ENCODE measurements at places on chromosomes 1 and 21.
A peak's percentile ranks its signal among the peaks of the same experiment; 100 is the strongest.

DNA sequence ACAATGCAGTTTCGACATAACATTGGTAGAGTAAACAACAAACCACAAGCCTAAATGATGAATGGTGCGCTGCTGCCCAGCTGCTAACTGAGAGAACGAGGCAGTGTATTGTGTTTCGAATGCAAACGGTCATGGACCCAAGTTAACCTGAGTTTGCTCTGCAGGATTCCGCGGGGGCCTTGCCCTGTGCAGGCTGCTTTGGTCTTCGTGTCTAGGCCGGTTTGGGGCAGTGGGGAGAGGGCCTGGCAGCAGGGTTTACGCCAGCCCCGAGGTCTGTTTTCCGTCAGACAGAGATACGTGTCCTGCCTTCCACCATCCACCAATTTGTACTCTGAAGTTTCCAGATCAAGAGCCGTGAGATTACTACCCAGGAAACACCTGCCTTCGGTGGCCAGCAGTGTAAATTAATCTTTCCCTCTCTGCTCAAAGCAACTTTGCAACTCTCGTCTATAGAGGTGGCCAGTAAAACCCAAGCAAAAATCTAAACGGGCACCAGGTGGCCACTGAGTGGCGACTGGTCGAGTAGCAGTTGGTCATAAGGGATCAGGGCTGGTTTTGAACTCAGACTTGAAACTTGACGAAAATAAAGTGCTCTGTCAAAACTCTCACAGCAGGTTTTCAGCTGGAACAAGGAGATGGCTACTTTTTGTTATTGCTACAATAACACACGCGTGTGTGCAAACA, 6.3 kb upstream of the PRDM15 start:
- DNase-seq: peak; percentile 21

DNA sequence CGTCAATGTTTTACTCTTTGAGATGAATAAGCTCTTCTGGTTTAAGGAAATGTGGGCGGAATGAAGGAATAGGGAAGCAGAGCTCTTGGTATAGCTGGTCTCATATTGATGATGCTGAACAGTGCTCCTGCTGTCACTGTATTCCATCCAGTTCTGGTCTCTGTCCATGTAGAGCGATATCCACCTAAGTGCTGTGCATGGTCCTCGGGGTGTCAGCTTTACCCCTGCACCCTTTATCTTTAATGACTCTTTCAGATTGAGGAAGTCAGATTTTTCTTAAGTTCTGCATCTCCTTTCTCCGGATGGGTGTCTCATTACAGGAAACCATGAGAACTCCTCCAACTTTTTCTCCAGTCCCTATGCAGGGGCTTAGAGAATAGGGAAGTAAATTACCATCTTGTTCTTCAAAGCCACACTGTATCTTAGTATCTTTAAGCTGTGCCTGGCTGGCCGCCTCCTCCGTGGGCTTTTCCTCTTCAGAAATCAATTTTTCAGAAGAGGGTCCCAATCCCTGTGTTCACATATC, 52.9 kb downstream of the PDE4B start:
- no peak for DNase-seq

DNA sequence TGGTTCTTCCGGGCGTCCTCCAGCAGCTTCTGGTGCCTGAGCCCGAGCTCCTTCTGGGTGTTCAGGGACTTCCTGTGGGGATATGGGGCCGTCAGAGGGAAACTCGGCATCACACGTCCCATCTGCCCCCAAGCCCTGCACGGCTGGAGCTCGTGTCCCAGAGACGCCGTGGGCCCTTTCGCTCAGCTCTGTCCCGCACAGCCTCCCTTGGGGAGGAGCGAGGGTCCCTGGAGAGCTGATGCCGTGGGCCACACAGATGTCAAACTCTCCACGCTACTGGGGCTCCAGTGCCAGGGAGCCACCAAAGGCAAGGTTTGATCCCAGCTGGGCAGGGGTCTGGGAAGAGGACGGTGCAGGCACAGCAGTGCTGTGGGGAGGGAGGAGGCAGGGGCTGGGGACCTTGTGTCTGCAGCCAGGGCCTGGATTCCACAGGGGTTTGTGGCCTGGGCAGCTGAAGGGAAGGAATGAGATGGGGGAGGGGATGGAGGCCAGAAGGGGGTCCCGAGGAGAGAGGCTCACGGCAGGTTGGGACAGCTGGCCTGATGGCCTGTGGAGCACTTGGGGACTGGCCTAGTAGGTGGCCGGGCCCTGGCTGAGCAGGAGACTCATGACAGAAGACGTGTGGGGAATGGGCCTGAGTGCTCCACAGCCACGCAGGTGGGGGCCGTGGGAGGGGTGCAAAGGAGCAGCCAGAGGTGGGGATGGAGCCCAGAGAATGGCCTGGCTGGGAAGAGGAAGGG, 30.4 kb downstream of the CFAP74 start:
- DNase-seq: no peak

DNA sequence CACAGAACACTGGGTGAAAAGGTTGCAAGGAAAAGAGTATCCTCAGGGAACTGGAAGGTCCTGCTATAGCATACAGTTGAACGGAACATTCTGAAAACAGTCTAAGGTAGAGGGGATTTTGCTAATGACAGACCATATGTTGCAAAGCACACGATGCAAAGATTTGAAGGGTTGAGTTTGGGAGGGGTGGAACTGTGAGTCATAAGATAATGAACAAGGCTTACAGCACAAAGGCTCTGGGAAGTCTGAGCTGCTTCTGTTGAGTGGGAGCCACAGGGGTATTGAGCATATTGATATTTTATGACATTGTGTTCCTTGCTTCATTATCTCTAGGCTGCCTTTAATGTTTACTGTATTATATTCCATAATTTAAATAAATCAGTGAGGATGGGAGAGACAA, 104.9 kb downstream of the PLPPR4 start:
- no peak for DNase-seq

DNA sequence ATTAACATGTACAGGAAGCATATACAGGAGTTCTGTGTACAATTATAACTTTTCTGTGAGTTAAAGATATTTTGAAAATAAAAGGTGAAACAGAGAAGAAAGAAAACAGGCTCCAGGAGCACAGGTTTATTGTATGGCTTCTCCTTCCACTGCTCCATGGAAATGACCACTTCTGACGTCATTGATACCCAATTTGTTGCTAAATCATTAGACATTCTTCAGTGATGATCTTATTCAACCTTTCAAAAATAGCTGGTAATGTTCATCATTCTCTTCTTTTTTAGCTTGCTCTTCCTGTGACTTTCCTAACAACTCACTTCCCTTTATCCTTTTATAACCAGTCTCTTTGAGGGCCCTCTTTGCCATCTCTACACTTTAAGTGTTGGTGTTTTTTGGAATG, 77.8 kb downstream of the KCNK2 start:
- no peak for DNase-seq
